KBM-7 (cell line): ENCODE measurements at places on chromosomes 7 and 10.

GRCh38 chr10:109743146-109743545 lies 180.2 kb downstream of the XPNPEP1 start:
- no peak for DNase-seq

GRCh38 chr7:18344536-18344935 lies 151.0 kb upstream of the HDAC9 start:
- DNase-seq = no peak

- no peak for DNase-seq
These were observed 11.2 kb upstream of the CAPZA2 start for GRCh38 chr7:116851175-116851574.

- DNase-seq = no peak
These were observed 64.7 kb upstream of the ETV1 start for GRCh38 chr7:14054125-14054524.

GRCh38 chr10:31847515-31847914 lies 81.1 kb downstream of the ARHGAP12 start:
- DNase-seq = no peak

DNA sequence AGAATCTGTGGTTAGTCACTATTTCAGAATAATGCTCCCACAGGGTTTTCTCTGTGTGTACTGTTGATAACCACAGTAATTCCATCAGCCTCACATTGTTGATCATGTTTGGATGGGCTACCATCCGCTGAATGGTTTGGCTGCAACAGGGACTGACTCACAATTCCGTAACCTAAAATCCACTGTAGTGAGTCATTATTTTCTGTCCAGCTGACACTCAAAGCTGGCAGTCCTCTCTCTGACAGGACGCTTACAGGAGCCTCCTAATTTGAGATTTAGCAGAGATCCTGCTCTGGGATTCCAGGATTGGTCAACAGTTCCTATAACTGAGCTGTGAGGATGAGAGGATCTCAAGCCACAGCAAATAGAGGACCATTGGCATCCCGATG lies 32.7 kb downstream of the VWA2 start:
- DNase-seq = no peak

GRCh38 chr10:42753126-42753506 lies 29.5 kb upstream of the BMS1 start:
- DNase-seq = peak; percentile 49

DNA sequence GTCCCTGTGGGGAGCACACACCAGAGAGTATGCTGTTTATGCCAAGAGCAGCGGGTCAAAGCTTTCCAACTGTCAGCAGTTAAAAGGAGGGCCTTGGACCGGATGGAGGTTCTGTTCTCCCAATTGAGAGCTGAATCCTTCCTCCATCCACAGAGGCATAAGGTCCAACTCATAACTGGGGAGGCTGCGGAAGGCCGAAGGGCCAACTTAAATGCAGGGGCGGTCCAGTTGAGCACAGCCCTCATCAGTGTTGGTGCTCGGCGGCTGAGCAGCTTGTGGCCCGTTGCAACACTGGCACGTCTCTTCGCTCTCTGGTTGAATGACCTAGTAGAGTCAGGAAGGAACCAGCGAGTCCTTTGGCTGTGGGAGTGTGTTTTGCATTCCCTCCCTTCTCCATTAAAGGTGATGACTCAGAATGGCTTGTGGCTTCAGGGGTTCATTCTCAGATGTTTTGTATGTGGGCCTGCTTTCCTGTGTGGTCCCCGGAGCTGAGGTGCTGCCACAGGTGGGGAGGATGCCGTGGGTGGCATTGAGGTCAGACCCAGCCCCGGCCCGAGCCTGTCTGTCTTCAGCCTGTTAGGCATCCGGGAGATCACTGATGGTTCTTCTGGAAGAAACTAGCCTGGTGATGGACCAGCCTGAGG lies 44.8 kb upstream of the DMBT1 start:
- no peak for DNase-seq

GRCh38 chr10:120131183-120131582 lies 238.7 kb downstream of the SEC23IP start:
- DNase-seq = peak; percentile 18

DNA sequence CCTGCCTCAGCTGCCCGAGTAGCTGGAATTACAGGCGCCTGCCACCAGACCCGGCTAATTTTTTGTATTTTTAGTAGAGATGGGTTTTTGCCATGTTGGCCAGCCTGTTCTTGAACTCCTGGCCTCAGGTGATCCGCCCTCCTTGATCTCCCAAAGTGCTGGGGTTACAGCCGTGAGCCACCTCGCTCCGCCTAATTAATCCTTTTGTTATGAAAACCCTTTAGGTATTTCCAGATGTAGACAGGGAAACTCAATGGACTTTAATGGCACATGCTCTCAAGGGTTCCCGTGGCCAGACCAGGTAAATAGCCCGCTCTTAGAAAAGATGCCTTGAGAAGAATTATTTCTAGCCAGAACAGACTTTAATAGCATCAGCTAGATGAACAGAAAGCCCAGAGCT lies 19.7 kb upstream of the EXOC4 start:
- no peak for DNase-seq

GRCh38 chr10:75696536-75696935 lies 265.1 kb downstream of the LRMDA start:
- DNase-seq = no peak

DNA sequence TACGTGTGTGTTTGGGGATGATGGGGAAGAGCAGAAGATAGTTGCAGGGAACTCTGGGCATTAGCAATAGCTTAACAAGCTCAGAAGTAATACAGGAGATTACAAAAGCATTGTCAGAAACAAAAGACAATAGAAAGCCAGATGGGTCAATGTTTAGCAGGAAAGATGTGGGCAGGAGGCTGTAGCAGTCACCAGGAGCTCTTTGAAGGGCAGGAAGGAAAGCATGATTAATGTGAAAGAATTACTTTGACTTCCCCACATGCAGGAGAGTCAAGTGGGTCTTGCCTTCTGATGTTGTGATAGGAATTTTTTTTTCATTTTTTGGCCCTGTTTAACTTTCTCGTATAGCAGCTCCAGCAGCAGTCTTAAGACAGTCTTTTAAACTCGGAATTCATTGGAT lies 6.0 kb upstream of the SMNDC1 start:
- peak; percentile 27 for DNase-seq

- peak; percentile 88 for DNase-seq
These were observed 26.8 kb downstream of the PROSER2 start for GRCh38 chr10:11849911-11850310.

DNA sequence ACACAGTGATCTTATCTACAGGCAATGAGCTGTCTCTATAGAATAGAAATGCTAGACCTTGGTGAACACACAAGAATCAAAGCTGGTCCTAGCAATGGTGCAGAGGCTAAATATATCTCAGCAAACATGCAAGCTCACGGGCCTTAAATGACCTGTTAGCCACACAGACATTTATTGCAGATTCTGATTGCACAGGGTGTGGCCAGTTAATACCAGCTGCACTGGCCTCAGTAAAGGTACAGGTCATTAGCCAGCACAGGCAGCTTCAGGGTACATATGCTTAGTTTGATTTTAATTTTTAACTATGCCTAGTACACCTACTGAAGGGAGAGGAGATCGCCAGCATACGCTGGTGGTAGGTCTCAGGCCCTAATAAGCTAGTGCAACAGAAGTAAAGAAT lies 265.4 kb upstream of the DGKB start:
- DNase-seq = no peak

GRCh38 chr7:1432411-1433082 lies 26.7 kb downstream of the MICALL2 start:
- peak; percentile 53 for DNase-seq

DNA sequence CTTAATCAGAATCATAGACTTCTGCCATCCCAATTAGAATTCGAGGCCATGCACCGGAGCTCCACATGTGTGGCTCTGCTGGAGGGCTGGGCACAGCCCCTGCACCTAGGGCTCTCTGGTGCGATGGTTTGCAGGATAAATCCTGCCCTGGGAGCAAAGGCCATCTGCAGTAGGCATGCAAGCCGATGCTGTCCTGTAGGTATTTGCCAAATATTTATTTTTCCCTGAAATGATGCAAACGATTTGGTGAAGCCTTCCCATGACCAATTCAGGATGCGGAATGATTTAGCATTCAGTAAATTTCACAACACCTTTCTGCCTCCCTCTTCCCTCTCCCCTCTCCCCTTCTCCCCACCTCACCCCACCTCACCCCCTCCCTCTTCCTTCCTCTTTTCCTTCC lies 170.6 kb downstream of the EBF3 start:
- no peak for DNase-seq

- peak; percentile 7 for DNase-seq
These were observed 30.3 kb downstream of the MKI67 start for GRCh38 chr10:128095753-128096469.

- no peak for DNase-seq
These were observed 32.0 kb upstream of the NRG3 start for GRCh38 chr10:81843042-81843441.

DNA sequence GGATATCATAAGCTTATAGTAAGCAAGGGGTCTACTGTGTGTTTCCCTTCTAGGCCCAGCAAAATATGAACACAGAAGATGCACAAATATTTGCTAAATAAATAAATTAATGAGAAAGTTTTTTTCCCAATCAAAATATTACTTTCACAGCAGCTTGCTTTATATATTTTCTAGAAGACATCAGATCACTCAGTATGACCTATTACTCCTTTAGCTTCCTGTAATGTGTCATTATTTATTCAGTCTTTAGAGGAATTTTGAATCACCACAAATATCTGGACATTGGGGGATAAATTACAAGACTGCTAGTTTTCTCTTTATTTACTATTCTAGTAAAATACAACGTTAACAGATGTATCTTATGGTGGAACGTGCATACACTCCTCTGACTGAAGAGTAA lies 765.8 kb upstream of the POM121L12 start:
- no peak for DNase-seq

GRCh38 chr7:2724453-2725177 lies 36.6 kb downstream of the AMZ1 start:
- no peak for DNase-seq

DNA sequence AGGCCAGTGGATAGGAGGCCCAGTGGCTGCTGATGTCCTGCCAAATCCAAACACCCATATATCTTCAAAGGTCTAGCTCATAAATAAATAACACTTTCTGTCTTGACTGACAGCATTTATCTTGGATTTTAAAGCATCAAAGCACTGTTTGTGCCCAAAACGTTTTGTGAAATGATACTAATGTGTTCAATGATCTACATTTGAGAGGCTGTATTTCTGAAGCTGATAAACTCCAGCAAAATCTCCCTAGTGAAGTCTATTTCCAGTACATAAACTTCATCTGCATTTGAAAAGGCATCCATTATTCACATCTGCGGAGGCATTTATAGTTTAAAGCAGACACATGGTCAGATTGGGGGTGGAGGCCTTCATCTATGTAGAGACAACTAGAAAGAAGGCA lies 276.3 kb downstream of the HPSE2 start:
- no peak for DNase-seq

- no peak for DNase-seq
These were observed 21.3 kb upstream of the CLDN4 start for GRCh38 chr7:73809467-73809951.

DNA sequence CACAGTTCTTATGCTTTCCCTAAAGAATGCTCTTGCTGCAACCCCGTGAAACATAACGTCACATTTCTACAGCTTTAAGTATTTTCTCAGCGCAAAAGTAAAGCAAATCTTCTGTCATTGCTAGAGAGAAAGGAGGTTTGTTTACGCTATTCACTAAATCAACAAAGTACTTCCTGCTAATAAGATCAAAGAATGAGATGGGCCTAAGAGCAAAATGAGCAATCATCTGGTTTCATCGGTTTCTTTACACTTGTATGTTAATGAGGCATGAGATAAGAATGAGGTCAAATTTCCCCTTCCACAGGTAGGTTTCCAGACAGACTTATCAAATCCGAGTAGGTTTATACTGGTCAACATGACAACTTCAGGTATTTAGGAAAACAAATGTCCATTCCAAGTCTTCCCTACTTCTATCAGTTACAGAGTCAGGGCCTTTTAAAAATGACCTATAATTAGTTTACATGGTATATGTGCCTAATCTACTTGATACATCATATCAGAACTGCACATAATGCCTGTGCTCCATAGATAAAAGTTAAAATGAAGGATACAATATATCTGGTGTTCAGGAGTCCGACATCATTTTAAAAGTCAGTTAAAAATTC lies 8.4 kb downstream of the USP6NL start:
- no peak for DNase-seq

DNA sequence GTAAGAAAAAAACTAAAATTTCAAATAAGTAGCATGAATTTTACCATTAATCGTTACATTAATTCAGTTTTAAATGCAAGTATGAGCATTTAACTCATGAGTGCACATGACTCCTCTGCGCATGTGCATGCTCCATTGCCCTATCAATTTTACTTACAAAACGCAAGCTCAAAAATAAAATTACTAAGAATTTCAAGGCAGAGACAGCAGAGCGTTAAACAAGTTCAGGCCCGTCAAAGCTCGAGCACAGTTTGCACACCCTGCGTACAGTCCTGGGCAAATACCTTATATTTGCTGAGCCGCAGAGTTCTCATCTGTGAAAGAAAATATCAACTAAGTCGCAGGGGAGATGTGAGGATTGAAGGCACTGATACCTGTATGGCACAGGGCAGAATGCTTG lies 373.6 kb downstream of the BBS9 start:
- no peak for DNase-seq

DNA sequence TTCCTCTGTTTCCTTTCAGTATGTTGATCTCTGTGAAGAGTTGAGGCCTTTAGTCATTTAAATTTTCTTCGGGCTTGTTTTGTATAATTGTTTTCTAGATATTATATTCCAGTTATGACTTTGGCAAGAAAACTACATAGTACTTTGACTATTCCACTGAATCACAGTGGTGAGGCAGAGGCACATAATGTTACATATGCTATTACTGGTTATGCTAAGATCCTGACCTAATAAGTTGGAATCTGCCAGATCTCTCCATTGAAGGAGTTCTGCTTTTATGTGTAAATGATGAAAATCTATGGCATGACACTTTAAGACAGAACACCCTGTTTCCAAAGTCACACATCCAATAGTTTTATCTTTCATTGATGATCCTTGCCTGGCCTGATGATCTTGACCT lies 83.7 kb downstream of the CYP2C19 start:
- DNase-seq = no peak

DNA sequence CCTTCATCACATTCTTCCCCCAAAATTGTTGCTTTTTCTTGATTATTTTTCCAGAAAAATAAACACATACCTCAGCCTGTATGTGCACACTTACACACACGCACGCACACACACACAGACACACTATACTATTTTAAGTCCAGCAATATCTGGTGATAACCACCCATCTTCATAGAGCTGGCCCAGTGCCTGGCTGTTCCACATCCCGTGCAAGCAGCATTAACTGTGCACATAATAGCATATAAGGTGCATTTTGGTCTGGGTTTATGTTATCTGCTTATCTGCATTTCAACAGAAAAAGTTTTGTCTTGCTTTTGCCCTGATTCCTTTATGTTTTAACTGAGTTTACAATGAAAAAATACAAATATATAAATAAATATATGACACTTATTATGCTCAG lies 143.1 kb upstream of the KLF6 start:
- DNase-seq = no peak

- DNase-seq = no peak
These were observed 907 bp upstream of the IFRD1 start for GRCh38 chr7:112449353-112449752.

DNA sequence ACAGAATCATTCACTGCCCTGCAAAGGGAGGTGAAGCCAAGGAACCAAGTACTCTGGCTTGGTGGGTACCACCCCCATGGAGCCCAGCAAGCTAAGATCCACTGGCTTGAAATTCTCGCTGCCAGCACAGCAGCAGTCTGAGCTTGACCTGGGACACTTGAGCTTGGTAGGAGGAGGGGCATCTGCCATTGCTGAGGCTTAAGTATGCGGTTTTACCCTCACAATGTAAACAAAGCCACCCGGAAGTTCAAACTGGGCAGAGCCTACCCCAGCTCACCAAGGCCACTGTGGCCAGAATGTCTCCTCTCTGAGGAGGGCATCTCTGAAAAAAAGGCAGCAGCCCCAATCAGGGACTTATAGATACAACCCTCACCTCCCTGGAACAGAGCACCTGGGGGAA lies 1050.0 kb upstream of the GHITM start:
- no peak for DNase-seq
